ENCODE measurements at places on chromosomes 4 and X. TPM values are rescaled to one million over a fixed set of nuclear protein-coding genes. Genes with fewer than 3 reads are reported as not detected.

The SPATA4 gene
- not detected for total RNA-seq

- no peak overlapping the region for H3K27ac ChIP-seq
- H3K4me1 ChIP-seq = no peaks in the 10 kb centered on the region
- no peak for DNase-seq
- no peaks in the 10 kb centered on the region for H3K36me3 ChIP-seq
These were observed 166.9 kb upstream of the MID1 start for GRCh38 chrX:10787264-10787663.

DNA sequence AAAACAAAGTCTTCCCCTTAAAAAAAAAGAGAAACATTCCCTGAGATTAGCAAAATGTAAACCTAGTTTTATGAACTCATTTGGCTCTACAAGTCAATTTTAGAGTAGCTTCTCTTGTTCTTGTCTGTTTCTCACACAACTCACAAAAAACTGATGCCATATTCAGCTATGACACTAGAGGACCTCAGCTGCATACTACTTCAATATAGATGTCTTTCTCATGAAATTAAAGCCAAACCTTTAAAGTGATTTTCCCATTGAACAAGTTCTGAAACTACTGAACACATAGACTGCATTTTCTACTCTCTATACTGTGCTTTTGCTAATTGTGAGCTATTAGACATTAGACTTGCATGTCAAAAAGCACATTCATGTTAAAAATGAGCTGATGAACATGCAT lies 49.8 kb downstream of the TBCK start:
- no peak overlapping the region for H3K27ac ChIP-seq
- no peaks in the 10 kb centered on the region for H3K27me3 ChIP-seq
- H3K36me3 ChIP-seq = no peaks in the 10 kb centered on the region
- no peaks in the 10 kb centered on the region for H3K4me1 ChIP-seq

DNA sequence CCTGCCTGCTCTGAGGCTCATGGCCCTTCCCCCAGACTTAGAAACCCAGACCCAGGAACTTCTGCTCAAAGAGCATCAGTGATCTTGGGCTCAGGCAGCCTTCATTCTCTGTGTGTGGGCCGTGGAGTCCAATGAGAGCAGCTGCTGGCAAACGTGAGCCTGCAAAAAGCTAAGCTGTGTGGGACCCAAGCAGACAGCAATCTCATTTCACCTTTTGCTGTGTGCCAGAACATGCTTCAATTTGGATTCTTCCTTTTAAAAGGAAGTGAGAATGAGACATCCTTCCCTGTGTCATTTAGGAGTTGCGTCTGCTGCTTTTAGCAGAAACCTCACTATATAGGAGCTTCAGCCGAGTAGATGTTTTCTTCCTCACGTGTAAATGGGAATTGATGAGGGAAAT lies 238.5 kb downstream of the EVC2 start:
- no peaks in the 10 kb centered on the region for H3K36me3 ChIP-seq
- no peaks in the 10 kb centered on the region for H3K27me3 ChIP-seq
- no peak overlapping the region for H3K27ac ChIP-seq
- DNase-seq = no peak
- no peak overlapping the region for H3K4me3 ChIP-seq

Measured in natural killer cell treated with Interleukin-12 subunit alpha and Interleukin-12 subunit beta and Interleukin-15 and Interleukin-18, amount 100 ng/mL, for 72 hours (primary cell).